ENCODE measurements at places on chromosomes 3 and 15. TPM values are rescaled to one million over a fixed set of nuclear protein-coding genes. Genes with fewer than 3 reads are reported as not detected.

ADAMTSL3 gene
- total RNA-seq, result not detected

SERP1 gene
- 115 TPM for total RNA-seq

EXD1 gene
- total RNA-seq, result not detected

TIMP4 gene
- not detected for total RNA-seq

- no peaks in the 10 kb centered on the region for H3K36me3 ChIP-seq
- no peak overlapping the region for H3K4me3 ChIP-seq
- H3K27me3 ChIP-seq, result peaks cover 2% of the 10 kb centered on the region
- H3K27ac ChIP-seq, result no peak overlapping the region
Measured at GRCh38 chr15:35288580-35288979, 203.5 kb upstream of the NANOGP8 start.

DNA sequence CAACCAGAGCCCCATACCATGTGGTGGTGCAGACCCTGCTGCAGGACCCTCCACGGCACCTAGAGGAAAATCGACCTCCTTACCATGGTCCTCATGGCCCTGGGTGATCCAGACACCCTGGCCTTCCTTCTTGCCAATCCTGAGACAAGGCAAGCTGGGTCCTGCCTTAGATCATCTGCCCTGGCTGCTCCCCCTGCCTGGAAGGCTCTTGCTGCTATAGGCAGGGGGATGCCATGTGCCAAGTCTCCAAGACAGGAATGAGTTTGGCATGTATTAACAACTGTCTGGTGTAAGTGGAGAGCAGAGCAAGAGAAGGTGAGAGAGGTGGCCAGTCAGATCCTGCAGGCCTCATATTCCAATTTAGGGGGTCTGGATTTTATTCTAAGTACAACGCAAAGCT is 7.5 kb downstream of the HEG1 start:
- H3K4me3 ChIP-seq, result no peak overlapping the region
- H3K27ac ChIP-seq, result no peak overlapping the region
- H3K27me3 ChIP-seq, result no peaks in the 10 kb centered on the region
- H3K4me1 ChIP-seq, result peaks cover 27% of the 10 kb centered on the region
- peaks cover 15% of the 10 kb centered on the region for H3K36me3 ChIP-seq
- DNase-seq, result no peak

GRCh38 chr15:37104424-37104981 is 4.2 kb upstream of the MEIS2 start:
- peaks cover 13% of the 10 kb centered on the region for H3K36me3 ChIP-seq
- peaks cover 23% of the 10 kb centered on the region for H3K4me1 ChIP-seq
- peaks cover 78% of the 10 kb centered on the region for H3K27me3 ChIP-seq
- H3K4me3 ChIP-seq, result no peak overlapping the region

GRCh38 chr3:48398701-48399386 is 26.8 kb downstream of the FBXW12 start:
- no peaks in the 10 kb centered on the region for H3K36me3 ChIP-seq
- H3K4me1 ChIP-seq, result no peaks in the 10 kb centered on the region
- H3K27ac ChIP-seq, result no peak overlapping the region
- H3K27me3 ChIP-seq, result peaks cover 4% of the 10 kb centered on the region
- no peak for DNase-seq

GRCh38 chr3:37499061-37499785 is 324.8 kb upstream of the LRRFIP2 start:
- DNase-seq, result peak; percentile 10
- H3K4me1 ChIP-seq, result peaks cover 3% of the 10 kb centered on the region
- no peak overlapping the region for H3K4me3 ChIP-seq
- no peak overlapping the region for H3K27ac ChIP-seq
- no peaks in the 10 kb centered on the region for H3K36me3 ChIP-seq
- peaks cover 27% of the 10 kb centered on the region for H3K27me3 ChIP-seq
